Activated CD8-positive, alpha-beta memory T cell treated with anti-CD3 and anti-CD28 coated beads for 24 hours (primary cell): ENCODE measurements at places on chromosomes 1 and 21.
A peak's percentile ranks its signal among the peaks of the same experiment; 100 is the strongest.

DNA sequence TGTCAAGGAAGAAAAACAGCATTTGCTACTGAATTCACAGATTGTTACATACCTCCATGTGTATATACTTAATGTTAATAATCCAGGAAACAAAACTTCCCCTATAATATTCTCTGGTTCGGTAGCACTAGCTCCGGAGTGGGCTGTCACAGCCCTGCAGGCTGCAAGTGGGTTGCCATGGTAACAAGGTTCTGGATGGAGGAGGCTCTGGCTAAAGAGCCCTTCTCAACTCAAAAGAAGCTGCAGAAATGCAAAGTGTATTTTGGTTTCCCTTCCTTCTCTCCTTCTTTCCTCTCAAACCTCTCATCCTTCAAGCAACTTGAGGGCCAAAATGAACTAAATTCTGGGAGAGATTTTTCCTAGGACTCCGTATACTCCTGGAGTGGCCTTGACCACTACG is 45.2 kb downstream of the ASTN1 start:
- no peak for DNase-seq

- no peak for DNase-seq
These were observed 25.2 kb upstream of the SCYL3 start for GRCh38 chr1:169918927-169919326.

- no peak for DNase-seq
These were observed 15.2 kb downstream of the WLS start for GRCh38 chr1:68217060-68217554.

GRCh38 chr21:45923146-45923545 is 58.4 kb upstream of the COL6A1 start:
- DNase-seq, result peak; percentile 89

DNA sequence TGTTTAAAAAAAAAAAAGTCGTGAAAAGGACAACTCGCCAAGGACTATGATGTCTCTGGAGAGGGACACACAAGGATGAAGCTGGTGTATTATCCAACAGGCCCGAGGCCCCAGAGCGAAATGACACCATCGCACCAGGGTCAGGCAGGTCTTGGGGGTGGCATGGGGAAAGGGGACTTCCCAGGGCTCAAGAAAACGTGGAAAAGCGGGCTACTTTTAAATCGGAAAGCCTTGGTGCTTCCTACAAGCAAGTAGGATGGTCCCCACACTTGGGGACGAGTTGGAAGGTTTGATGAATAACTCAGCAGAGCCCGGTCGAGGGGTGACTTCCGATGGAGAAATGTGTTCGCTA is 505 bp upstream of the GNPAT start:
- DNase-seq, result no peak

DNA sequence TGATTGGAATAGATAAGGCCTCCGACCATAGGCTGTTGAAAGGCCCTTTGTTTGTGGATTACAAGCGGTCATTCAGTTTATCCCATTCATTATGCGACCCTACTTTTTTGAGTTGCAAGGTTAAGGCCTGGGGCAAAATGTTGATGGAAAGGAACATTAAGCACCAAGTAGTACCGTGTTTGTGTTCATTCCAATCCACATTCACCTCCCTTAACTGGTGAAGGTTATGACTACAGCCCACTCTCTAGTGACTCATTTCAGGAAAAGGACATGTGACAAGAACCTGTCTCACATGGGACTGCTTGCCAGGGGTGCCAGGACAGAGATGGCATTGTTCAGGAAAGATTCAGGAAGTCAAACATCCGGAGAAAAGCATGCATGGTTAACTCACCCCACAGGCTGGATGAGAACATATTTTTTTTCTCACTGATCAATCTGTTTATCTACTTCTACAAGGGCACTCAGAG is 81.6 kb downstream of the CD58 start:
- DNase-seq, result no peak

DNA sequence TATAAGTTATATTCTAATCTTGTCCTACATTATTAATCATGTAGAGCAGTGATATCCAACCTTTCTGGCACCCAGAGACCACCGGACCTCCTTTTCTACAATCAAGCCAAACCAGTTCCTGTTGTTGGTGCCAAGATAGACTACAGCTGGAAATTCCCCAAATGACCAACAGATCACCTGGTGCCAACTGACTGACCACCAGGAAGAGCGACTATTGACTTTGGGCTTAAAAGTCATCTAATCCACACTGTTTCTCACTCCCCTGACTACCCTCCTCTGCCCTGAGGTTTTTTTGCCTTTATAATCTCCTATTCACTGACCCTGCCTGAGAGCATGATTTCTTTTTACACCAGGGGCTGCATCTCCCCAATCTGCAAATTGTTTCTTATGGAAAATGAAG is 425.2 kb downstream of the TTLL7 start:
- no peak for DNase-seq

- no peak for DNase-seq
These were observed 342.4 kb upstream of the AJAP1 start for GRCh38 chr1:4312024-4312423.

- DNase-seq, result no peak
These were observed 382.0 kb upstream of the PROX1 start for GRCh38 chr1:213605732-213606131.

DNA sequence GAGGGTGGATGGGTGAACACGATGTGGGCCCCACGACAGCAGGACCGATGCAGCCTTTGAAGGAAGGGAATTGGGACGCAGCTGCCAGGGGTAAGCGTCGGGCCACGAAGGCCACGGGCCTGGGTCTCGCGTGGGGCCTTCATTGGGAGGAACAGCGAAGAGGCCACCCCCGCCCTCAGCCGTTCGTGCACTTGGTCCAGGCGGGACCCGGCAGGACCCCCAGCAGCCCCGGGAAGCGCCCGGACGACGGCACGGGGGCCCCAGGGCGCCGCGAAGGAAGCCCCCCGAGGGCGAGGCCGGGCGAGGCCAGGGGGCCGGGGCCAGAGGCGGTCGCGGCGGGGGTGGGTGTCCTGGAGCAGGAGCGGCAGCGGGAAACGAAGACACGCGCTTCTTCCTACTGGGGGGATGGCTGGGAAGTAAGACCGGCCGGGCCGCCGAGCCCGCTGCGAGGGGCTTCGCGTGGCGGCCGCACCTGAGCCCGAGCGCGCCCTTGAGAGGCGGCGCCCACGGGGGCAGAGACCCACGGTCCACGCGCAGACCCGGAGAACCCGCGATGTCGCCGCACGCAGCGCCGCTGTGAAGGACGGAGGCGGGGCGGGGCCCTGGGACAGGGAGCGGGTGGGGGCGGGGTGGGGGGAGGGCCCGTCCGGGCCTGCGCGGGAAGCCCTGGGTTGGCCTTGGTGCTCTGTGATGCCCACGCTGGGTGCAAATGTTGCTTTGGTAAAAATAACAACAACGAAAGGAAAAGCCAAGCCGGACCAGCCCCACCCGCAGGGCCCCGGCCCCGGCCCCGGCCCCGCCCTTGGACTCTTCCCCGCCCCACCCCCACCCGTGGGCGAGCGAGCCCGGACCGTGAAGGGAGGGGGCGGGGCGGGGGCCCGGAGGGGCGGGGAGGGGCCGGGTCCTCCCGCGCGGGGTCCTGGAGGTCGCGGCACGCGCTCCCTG is 56.0 kb upstream of the ADARB1 start:
- no peak for DNase-seq

DNA sequence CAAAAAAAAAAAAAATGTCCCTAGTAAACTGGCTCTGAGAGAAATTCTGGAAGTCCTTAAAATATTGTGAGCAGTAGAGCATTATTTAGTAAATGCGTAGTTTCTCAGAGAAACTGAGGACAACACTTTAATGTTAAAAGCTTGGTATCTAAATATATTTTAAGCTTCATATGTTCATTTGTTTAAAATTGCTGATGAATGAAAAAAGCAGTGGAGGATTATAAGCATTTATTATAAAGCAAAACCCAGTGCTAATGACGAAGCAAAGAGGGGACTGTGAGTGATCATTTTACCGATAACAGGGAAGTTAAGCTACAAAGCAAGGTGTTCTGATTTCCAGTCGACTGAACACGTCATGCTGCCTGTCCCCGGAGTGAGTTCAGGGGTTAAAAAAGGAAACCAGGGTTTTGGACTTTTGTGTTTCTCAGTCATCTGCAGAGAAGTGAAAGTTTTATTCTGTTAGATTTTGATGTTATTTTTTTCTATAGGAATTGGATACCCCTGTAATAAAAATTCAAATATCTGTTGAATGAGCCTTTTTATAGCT is 64.5 kb upstream of the SCCPDH start:
- no peak for DNase-seq

DNA sequence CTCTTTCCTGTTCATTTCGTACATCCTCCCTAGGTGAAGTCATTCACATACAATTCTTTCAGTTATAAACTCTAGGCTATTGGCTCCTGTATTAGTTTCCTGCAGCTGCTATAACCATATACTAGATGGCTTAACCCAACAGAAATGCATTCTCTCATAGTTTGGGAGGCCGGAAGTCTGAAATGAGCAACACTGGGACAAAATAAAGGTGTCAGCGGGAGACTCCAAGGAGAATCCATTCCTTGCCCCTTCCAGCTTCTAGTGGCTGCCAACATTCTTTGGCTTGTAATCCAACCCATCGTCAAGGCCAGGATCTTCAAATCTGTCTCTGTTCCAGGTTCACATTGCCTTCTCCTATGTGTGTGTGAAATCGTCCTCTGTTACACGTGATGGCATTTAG is 71.3 kb downstream of the TOR3A start:
- no peak for DNase-seq

GRCh38 chr1:168550971-168551370 is 7.2 kb upstream of the XCL2 start:
- DNase-seq, result no peak

DNA sequence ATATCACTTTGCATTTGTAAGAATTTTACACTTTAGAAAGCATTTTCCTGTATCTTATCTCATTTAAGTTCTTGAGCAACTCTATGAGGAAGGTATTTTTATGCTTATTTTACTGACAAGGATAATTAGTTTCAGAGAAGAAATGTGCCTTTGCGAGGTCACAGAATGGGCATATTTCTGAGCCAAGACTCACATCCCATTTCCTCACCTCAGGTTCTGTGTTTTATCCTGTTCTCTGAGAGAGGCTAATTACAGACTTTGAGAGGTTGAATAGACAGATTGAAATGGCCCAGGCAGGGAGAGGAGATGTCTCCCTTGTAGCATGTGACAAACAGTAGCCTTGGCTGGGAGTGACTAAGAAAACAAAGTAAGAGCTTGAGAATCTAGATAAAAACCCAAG is 39.1 kb upstream of the ZC3H11B start:
- DNase-seq, result no peak

DNA sequence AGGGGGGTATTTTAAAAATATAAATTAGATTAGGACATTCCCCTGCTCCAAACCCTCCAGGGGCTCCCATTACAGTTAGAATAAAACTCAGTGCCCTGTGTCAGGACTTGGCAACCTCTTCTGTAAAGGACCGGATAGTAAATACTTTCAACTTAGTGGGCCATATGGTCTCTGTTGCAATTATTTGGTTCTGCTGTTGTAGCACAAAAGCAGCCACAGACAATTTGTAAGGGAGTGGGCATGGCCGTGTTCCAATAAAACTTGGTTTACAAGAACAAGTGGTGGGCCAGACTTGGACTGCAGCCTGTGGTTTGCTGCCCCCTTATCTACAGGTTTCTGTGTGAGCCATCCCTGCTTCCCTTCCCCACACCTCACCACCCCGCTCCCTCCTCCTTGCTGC is 92.0 kb downstream of the ACTL8 start:
- no peak for DNase-seq

- DNase-seq, result peak; percentile 84
These were observed 8.7 kb upstream of the UMODL1 start for GRCh38 chr21:42062236-42063022.

- no peak for DNase-seq
These were observed 61.9 kb upstream of the ZNF281 start for GRCh38 chr1:200471739-200472138.

DNA sequence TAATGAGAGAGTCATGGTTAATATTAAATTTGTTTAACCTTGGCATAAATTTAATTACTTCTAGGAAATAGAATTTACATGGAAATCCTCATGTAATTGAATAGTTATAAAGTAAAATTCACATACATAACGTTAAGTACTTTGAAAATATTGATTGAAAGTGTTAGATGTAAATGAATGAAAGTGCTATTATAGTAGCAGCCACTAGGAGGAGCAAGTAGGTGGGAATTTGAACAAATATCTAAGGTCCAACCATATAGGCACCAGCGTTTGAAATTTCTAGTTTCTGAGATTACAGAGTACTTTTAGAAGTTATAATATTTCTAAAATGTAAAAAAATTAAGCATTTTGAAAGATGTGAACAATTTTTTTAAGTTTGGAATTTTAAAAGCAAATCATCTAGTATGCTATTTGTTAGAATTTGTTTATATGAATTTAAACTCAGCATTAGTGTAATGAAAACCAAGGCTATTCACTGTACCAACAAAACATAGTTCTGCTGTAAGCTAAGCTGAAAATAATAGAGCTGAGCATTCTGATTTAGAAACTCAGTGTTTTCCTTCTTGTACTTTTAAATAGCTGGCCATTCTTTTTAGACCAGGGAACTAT is 3.3 kb downstream of the B3GALT2 start:
- no peak for DNase-seq

DNA sequence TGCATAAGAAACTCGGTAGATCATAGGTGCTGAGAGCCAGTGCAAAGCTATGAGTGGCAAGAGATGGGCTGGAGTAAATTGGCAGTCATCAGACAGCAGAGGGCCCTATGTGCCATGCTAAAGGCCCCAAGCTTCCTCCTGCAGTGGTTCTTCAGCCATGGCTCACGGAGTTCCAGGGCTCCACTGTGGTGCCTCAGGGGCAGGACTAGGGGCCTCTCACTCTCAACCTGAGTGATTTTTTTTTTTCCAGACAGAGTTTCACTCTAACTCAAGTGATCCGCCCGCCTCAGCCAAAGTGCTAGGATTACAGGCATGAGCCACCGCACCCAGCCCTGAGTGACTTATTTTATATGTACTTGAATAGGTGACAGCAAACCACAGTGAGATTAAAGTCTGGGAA is 10.4 kb upstream of the GJA8 start:
- DNase-seq, result no peak

DNA sequence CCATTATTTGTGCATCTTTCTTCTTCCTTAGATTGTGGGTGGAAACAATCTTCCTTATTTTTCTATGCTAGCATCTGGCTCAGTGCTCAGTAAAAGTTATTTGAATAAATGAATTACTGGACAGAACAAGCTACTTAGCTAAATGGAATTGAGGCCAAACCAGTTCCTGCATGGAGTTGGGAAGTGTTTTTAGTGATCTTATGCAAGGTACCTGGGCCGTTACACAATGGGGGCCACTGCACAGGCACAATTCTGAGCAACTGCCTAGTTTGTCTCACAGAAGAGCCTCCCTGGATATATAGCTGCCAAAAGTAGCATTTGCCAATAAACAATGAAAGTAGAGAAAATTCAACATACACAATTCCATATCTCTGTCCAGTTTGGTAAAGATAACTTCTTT is 27.0 kb upstream of the SERBP1 start:
- DNase-seq, result no peak
